ENCODE measurements at places on chromosomes 4 and X.

GRCh38 chr4:54779476-54780148 lies 121.9 kb downstream of the KIT start:
- DNase-seq: no peak

DNA sequence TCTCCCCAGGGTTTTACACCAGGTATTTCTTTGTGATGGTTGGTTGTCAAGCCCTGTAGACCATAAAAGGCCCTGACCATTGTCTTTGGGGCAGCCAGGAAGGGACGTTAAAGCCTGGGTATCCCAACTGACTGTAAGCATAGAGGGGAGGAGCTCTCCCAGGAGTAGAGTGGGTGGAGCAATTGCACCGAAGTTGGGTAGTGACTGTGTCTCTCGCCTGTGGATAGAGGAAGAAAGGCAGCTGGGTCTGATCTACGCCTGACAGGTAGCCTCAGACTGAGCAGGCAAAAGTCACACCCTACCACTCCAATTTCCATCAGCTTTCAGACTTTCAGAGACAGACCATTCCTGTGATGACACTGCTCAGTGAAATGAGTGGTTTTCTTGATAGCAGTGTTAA lies 123.3 kb downstream of the KLHL8 start:
- DNase-seq: no peak

- DNase-seq: peak; percentile 65
These were observed 6.8 kb upstream of the OCIAD2 start for GRCh38 chr4:48913346-48913745.

GRCh38 chrX:39840133-39840532 lies 257.6 kb downstream of the BCOR start:
- no peak for DNase-seq

DNA sequence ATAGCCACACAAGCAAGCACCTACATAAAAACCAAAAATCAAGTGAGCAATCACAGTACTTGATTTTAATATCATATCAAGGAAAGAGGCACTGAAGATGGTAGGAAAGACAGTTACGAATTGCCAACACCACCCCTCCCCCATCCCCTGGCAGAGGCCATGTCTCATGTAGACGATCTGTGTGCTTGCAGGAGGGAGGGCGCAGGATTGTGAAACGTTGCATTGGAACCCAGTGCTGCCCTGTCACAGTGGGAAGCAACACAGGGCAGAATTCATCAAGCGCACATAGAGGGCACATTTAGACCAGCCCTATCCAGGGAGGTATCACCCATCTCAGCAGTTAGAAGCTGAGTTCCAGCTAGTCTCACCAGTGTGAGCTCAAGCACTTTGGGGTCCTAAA lies 359.8 kb downstream of the DMD start:
- DNase-seq: no peak

DNA sequence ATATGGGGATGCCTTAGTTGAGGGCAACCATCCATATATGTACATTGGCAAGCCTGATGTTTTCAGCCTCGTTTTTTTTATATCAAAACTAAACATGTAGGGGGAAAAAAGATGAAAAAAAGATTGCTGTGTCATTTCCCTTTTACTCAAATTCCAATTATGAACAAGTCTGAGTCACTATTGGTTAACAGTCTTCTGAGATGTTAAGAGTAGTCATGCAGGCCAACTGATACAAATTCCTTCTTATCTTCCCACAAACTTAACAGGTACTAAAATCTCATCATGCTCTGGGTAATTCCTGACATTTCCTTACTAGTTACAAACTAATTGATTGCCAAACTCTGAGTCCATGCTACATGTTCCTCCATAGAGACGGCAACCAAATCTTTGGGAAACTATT lies 222.1 kb downstream of the FRMPD4 start:
- DNase-seq: peak; percentile 46

GRCh38 chr4:36218121-36218520 lies 26.2 kb downstream of the ARAP2 start:
- no peak for DNase-seq

- no peak for DNase-seq
These were observed 571.1 kb downstream of the PCDH7 start for GRCh38 chr4:31291238-31291637.

DNA sequence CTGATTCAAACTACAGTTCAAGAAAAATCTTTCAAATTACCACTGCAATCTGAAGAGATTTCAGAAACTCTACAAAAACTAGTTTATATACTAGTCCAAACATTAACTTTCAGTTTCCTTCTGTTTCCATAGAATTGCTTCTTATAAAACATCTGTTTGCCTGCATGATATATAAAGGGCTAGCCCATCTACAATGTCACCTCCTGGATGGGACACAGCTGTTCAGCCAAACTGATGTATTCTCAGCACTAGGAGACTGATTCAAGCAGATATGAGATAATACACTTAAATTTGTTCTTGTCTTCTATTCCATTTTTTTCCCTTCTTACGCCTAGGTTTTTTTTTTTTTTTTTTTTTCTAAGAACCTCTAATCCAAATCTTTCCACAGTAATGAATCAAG lies 1569.7 kb upstream of the IGFBP7 start:
- no peak for DNase-seq

GRCh38 chr4:158006990-158007389 lies 165.8 kb downstream of the GASK1B start:
- no peak for DNase-seq

GRCh38 chr4:145734031-145734430 lies 54.1 kb downstream of the C4orf51 start:
- DNase-seq: no peak

DNA sequence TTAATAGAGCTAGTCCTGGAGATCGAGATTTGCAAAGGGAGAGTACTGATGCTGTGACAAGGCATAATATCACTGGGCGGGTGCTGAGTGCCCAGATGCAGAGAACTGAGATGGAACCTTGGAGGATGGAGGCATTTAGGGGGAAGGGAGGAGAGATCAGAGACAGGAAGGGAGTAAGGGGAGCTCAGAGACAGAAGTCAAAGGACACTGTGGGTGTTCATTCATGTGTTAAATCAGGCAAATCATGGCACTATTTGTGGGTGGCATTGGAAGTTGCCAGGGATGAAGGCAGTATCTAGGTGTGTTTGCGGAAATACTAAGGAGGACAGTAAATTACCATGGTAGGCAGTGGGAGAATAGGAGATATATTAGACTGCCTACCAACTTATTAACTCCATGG lies 135.0 kb downstream of the RBM46 start:
- no peak for DNase-seq

- no peak for DNase-seq
These were observed 89.7 kb downstream of the TMEM131L start for GRCh38 chr4:153555730-153556434.
